CD4-positive, alpha-beta T cell treated with Interleukin-15 for 1 hour (primary cell): ENCODE measurements at places on chromosomes 3 and 15.

DNA sequence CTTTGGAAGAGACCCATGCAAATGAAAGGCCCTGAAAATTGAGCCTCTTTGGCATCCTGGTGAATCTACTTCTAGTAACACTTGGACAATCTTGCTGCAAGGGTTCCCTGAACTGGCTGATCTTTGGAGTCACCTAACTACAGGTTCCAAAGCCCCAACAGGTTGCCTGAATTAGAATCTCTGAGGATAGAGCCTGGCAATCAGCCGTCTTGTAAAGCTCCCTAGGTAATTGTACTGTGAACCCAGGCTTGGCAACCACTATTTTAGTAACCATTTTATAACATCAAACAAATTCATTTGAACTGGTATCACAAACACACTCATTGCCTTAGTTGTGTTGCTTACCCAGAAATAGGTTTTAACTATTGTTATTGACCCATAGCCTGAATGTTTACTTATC is 20.1 kb downstream of the PAQR9 start:
- no peak for DNase-seq

- DNase-seq = no peak
These were observed 53.4 kb upstream of the XRN1 start for GRCh38 chr3:142501004-142501926.

DNA sequence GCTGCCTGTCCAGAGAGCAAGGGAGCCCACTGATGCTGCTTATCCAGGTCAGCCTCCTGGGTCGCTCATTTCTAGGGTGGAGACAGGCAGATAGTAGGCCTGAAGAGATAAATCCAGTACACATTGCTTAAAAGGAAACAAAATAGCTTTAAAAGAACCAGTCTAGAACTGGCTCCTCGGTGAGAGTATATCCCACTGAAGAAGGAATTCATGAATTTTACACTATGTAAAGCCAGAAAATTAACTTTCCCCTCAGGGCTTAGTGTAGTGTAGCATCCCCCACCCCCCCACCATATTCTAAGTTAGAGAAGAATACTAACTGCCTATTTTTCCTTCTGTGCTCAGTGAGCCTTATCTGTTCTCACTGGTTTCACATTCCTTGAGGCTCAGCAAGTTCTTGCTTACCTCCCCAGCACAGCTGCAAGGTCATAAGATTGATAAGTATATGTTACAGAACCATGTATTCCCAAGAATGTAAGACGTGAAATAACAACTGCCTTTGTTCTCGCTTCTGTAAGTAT is 30.5 kb upstream of the NOX5 start:
- no peak for DNase-seq

DNA sequence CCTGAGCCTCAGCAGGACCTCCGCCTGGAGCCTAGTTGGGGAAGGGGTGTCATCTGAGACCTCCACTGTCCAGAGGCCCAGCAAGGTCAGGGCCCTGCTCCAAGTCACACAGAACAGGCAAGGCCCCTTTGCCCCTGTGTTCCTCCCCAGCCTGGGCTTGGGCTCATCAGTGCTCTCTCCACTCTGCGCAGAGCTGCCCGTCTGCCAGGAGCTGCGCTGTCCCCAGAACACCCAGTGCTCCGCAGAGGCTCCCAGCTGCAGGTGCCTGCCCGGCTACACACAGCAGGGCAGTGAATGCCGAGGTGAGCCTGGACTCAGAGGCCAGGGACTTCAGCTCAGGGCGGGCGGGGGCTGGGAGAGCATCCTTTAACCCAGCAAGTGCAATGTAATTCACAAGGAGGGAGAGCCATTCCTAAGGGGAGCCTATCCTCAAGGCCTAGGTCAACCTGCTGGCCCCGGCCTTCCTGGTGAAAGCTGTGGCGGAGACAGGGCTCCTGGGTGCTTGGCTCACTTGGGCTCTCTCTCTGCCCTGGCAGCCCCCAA is 7.7 kb downstream of the STAB1 start:
- no peak for DNase-seq

- DNase-seq = no peak
These were observed 817.2 kb upstream of the CADM2 start for GRCh38 chr3:84141571-84141970.

GRCh38 chr15:55710286-55710685 is 32.7 kb downstream of the PRTG start:
- no peak for DNase-seq

GRCh38 chr3:20056725-20057611 is 16.7 kb downstream of the KAT2B start:
- DNase-seq = no peak
